ENCODE measurements at places on chromosomes 13 and 19. TPM values are rescaled to one million over a fixed set of nuclear protein-coding genes. Genes with fewer than 3 reads are reported as not detected.

The NKPD1 gene
- total RNA-seq, result not detected

The RNF225 gene
- 1.9 TPM for total RNA-seq

The DMWD gene
- total RNA-seq, result 49.0 TPM

The DNAAF3 gene
- 0.76 TPM for total RNA-seq

The DENND1C gene
- total RNA-seq, result 11.8 TPM

The CLIP3 gene
- total RNA-seq, result 16.6 TPM

The PSG4 gene
- total RNA-seq, result not detected

The ADGRE3 gene
- 0.50 TPM for total RNA-seq

The CYP4F11 gene
- 2.3 TPM for total RNA-seq

The LGI4 gene
- 1.8 TPM for total RNA-seq

The EBI3 gene
- 1.5 TPM for total RNA-seq

The SLC7A9 gene
- not detected for total RNA-seq

The GARIN5A gene
- total RNA-seq, result 4.3 TPM

The F10 gene
- total RNA-seq, result 6.2 TPM

The DAND5 gene
- not detected for total RNA-seq

The IZUMO1 gene
- total RNA-seq, result 0.96 TPM

The ADGRL1 gene
- total RNA-seq, result 26.7 TPM

The ELAVL1 gene
- total RNA-seq, result 67.8 TPM

The CABP5 gene
- not detected for total RNA-seq

The SAFB gene
- 63.7 TPM for total RNA-seq

The NTF4 gene
- total RNA-seq, result 2.1 TPM

The POSTN gene
- 158 TPM for total RNA-seq

The SLC7A10 gene
- total RNA-seq, result 0.50 TPM

The UGGT2 gene
- 26.1 TPM for total RNA-seq

The GFY gene
- total RNA-seq, result not detected

The GPC5 gene
- total RNA-seq, result 19.5 TPM

The FBN3 gene
- total RNA-seq, result 0.63 TPM

The FPR2 gene
- 5.9 TPM for total RNA-seq

The KLK14 gene
- total RNA-seq, result 0.37 TPM

The MEIOSIN gene
- total RNA-seq, result not detected

The NAPSA gene
- total RNA-seq, result 3,296 TPM

The ZGLP1 gene
- 2.8 TPM for total RNA-seq

The TMEM145 gene
- 0.32 TPM for total RNA-seq

The C5AR2 gene
- total RNA-seq, result 3.4 TPM

The NMRK2 gene
- total RNA-seq, result 0.32 TPM

The SELENOV gene
- total RNA-seq, result not detected

The C2CD4C gene
- 2.4 TPM for total RNA-seq

The ELL gene
- total RNA-seq, result 13.3 TPM

The NFIX gene
- 237 TPM for total RNA-seq

The CLDN10 gene
- 1.9 TPM for total RNA-seq

The CIC gene
- total RNA-seq, result 59.8 TPM

The RASGRP4 gene
- 5.3 TPM for total RNA-seq

The KLC3 gene
- total RNA-seq, result 0.73 TPM

The ICAM4 gene
- 17.9 TPM for total RNA-seq

The SPRED3 gene
- total RNA-seq, result 0.93 TPM

The IZUMO2 gene
- total RNA-seq, result not detected

The PET100 gene
- 92.6 TPM for total RNA-seq

The C19orf67 gene
- total RNA-seq, result not detected

The CNOT3 gene
- 46.0 TPM for total RNA-seq

The PEAK3 gene
- 1.0 TPM for total RNA-seq

The FXYD5 gene
- total RNA-seq, result 111 TPM

The ZNF431 gene
- total RNA-seq, result 27.3 TPM

The LILRA1 gene
- total RNA-seq, result 13.5 TPM

The SLC8A2 gene
- not detected for total RNA-seq

The MATK gene
- 9.1 TPM for total RNA-seq
